ENCODE measurements at places on chromosomes 2 and 18.

GRCh38 chr2:109736177-109736827 is 57.8 kb upstream of the RGPD5 start:
- peak; percentile 64 for DNase-seq

GRCh38 chr2:1499033-1499795 is 86.0 kb downstream of the TPO start:
- no peak for DNase-seq

GRCh38 chr18:42545825-42546224 is 569.7 kb downstream of the RIT2 start:
- peak; percentile 42 for DNase-seq

DNA sequence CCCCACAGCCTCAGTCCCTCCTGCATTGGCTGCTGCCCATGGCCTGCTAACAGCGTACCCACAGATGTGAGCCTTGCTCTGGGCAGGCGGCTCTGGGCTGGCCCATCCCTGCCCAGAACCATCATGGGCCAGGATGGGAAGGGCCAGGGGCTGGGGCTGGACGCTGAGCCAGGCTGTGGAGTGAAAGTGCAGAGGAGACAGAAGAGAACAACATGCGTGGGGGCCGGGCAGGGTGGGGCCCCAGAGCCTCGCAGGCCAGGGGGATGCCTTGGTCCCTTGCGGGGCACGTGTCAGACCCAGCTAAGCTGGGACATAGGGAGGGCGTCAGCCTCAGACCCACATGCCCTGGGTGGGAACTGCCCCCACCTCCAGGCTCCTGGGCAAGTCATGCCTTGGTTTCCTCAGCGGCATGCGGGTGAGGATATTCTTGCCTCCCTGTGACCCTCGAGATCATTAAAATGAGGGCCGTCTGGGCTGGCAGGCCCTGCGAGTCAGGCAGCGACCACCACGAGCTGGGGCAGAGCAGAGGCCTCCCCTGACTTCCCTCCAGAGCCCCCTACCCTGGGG is 27.3 kb downstream of the GPC1 start:
- DNase-seq = no peak

GRCh38 chr2:74778381-74779264 is 55.3 kb upstream of the HK2 start:
- peak; percentile 34 for DNase-seq

GRCh38 chr18:40576507-40577115 is 1378.4 kb upstream of the PIK3C3 start:
- DNase-seq = no peak

- no peak for DNase-seq
Measured at GRCh38 chr18:80213182-80213581, 34.1 kb downstream of the PARD6G start.

- DNase-seq = peak; percentile 15
Measured at GRCh38 chr2:234147335-234147861, 96.9 kb downstream of the SPP2 start.

DNA sequence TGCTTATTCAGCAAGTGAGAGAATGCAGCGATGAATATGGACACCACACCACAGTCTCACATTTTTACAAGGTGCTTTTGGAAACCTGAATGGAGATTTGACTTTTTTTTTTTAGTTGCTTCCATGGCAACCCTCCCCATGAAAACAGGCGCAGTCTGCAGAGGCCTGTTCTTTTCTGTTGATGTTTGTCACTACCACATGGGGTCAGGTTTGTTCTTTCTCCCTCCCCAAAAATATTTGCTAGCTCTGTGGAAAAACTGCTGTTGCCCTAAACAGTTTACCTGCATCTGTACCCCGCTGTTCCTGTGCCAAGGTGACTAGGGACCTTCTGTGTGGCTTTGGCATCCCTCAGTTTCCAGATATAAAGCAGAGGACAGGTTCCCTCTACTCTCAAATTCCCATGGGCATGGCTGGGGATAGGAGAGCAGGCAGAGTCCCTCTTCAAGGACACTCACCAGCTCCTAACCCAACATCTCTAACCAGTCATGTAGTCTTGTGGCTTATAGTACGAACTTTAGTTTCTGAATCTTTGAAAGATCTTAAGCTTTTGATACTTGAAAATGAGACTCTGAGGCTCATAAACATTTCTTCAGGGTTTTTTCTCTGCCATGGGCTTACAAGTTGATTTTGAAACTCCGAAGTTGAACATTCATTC is 14.7 kb upstream of the MAPRE2 start:
- no peak for DNase-seq

DNA sequence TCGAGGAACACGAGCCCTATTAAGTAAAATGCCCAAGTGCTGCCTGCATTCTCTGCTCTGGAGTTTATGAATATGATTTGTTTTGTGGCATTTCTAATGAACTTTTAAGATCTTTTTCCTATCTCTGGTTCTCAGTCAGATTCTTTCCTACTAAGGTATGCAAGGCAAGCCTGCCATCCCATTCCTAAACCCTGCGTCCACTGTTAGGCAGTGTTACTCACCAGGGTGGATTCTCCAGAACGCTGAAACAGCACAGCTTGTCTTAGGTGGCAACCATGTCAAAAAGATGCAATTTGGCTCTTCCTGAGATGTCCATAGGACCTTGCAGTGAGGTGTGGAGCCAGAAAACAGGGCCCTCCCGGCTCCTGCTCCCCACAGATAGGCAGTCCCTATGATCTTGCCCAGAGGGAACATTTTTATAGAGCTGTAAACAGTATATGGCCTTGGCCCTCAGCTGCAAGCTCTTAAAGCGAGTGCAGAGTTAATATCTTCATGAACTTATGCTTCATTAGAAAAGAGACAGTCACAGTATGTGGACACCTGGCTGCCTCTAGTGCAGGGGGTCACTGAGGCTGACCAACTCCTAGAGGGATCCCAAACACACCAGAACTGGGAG is 84.4 kb downstream of the TPGS2 start:
- peak; percentile 25 for DNase-seq

- no peak for DNase-seq
Measured at GRCh38 chr2:9423922-9424272, 443 bp downstream of the CPSF3 start.

- DNase-seq = no peak
Measured at GRCh38 chr2:240670402-240670801, 12.3 kb downstream of the AQP12B start.

DNA sequence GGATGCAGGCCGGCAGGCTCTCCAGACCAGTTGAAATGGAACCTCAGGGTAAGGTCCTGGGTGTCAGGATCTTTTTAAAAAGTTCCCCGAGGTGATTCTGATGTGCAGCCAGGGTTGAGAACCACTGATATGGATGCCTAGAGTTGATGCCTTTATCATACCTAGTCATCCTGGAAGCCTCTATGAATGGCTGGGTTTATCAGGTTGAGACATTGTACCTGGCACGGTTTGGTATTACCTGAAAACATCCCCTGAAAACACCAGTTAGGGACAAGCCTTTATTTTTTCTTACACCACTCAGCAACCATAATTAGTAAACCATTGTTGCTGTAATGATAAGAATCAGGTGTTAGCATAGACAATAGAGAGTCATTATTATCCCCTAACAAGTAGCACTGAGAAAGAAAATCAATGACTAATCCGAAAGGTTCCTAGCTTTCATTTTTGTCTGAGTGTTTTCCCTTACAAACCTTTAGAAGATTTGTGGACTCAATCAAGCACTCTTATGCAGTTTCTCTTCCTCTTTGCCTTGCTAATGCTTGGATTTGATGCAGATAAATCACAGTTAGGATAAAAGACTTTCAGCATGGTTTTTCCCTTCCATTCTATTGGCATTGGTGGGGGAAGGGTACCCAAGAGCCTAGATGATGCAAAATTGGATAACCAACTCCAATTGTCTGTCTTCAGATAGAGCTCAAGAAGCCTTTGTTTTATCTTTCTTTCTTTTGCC is 116.5 kb upstream of the LYPD6 start:
- no peak for DNase-seq

DNA sequence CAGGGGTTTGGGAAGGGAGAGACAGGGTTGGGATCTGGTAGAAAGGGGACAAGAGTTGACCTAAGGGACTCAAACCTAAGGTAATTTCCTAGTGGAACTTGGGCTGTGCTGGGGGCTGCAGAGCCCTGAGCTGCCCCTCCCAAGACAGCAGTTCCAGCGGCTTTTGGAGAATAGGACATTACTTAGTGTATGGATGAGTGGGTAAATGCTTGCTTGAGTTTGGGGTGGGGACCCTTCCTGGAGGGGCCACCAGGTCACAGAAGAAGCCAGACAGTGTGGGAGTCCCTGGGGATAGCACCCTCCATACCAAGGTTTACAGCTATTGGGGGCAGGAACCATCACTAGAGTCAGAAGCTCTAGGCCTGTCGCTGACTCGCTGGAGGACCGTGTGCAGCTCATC is 111.5 kb downstream of the CAPN13 start:
- no peak for DNase-seq

GRCh38 chr2:230447455-230448451 is 31.8 kb downstream of the SP100 start:
- DNase-seq = no peak

DNA sequence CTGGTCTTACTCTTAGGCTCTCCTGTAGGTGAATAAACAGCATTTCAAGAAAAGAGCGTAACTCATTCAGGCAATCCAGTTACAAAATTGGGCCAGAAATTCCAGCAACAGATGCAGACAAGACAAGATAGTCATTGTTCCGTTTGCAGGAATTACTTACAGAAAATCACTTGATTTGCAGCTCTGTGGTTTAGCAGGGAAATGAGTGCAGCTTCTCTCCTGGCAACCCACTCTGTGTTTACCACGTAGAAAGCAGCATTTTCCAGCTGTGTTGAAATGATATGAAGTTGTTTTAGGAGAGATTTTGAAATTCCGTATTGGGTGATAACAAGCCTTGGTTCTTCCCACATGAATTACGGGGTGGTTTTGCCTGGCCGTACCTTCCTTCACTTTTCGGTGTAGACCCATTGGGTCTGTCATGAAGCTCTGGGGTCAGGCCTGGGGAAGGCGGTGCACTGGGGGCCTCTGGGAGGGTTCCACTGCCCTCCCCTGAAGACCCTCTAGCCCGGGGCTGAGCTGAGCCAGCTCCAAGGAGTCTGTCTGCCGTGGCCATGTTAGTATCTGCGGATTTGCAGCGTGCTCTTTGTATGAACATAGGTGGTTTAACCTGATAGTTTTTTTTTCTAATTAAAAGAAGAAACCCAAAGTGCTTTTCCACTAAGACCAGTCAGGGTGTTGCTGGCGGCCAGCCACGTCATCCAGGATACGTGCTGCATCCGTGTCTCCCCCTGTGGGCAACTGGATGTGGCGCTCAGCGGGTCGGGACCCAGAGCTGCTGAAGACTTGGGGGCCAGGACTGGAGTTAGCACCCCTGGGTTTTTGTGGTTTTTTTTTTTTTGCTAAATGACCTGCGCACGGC is 58.9 kb upstream of the KCNG2 start:
- peak; percentile 21 for DNase-seq

DNA sequence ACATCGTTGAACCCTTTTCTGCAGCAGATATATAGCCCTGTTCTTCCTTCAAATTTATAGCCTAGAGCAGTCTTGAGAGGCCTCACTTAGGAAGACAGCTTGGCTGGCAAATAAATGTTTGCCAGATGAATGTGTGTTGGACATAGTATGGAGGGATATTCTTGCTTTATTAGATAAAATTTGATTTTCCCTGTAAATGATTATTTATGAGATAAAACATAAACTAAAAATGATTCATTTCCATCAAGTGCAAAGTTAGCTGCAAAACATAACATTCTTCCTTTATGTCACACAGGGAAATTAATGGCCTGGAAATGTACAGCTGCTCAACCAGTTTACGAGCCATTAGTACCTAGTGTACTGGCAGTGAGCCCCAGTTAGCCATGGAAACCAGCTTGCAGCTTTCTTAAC is 82.5 kb downstream of the LIMS1 start:
- DNase-seq = peak; percentile 55

DNA sequence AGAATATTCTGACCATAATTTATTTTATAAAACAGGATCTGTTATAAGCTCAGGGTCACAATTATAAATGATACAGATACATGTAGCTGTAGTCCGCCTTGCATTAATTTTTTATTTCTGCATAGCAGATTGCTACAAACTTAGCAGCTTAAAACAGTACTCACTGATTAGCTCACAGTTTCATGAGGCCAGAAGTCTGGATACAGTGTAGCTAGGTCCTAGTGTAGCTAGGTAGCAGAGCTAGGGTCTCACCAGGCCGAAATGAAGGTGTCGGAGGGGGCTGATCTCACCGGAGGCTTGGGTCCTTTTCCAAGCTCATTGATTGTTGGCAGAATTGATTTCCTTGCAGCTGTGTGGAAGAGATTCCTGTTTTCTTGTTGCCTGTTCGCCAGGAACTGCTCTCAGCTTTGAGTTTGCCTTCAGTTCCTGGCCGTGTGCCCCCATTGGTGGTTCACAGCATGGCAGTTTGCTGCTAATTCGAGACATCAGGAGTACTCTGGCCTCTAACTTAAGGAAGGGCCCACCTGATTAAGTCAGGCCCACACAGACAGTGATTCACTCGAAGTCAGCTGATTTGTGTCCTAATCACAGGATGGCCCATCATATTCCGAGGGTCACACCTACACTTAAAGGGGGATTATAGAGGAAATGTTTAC is 18.4 kb downstream of the NAPG start:
- no peak for DNase-seq

DNA sequence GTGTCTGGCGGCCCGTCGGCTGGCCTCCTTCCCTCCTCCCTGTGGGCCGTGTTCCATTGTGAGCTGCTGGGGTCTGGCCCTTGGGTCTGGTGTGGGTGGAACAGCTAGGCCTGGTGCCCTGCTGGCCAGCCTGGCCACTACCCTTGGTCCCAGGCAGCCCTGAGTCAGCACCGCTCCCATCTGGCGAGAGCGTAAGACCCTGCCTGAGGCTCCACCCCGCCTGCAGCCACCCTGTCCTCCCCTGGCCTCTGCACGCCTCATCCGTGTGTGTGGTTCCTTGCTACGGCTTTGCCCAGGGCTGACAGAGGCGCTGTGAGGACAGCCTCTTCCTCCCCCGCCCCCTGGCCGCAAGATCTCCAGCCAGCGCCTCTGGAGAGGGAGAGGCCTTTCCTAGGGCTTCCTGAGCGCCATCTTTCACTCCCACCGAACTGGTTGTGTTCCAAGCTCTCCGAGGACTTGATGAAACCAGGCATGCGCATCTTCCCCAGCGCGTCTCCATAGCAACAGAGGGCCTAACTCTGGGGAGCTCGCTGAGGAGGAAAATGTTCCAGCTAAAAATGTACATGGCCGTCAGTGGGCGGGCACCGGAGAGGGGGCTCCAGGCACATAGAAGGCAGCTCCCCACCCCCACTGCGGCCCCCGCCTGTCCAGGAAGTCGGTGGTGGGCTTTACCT is 83.0 kb downstream of the STPG4 start:
- DNase-seq = peak; percentile 45

DNA sequence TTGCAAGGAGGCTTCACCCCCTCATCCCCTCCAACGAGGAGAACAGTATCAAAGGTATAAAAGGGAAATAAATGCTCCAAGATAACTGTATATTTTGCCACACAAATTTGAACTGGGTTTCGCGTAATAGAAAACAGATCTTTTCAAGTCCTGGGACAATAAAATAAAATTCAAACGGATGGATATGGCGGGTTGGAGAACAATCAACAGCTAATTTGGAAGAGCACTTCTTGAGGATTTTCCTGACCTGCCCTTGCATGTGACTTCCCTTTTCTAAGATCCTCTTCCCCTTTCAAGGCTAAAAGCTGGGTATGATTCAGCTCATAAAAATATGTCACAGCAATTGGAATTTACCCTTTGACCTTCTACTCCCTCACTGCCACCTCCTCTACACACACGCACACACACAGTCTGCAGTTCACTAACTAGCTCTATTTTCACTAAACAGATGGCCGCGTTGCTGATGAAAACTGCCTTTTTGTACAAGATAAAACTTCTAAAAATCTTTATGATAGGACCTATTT is 386.9 kb downstream of the FIGN start:
- peak; percentile 72 for DNase-seq

All from fibroblast of skin of right quadriceps (primary cell).